ENCODE measurements at places on chromosomes 2 and 18. TPM values are rescaled to one million over a fixed set of nuclear protein-coding genes. Genes with fewer than 3 reads are reported as not detected.

DNA sequence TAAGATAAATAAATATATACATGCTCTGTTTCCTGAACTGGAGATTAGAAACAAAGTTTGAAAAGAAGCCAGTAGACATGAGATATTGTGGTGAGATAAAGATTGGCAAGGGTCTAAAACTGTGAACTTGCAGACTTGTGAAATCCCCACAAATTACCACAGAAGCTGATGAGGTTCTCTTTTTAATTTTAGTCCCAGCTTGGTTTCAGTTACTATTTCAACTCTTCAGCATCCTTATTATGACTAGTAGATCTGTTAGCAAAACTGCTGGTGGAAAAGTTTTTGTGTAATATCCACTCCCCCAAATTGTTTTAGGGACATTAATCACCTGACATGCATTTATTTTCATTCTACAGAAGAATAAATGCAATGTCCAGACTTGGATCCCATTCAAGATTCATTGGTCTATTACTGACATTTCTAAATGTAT, 20.8 kb downstream of the RASGRP3 start:
- DNase-seq: no peak

GRCh38 chr18:47280121-47280520, 28.7 kb upstream of the SKOR2 start:
- DNase-seq: no peak

- DNase-seq: no peak
Observed at GRCh38 chr18:68623342-68623741, 91.6 kb downstream of the TMX3 start.

DNA sequence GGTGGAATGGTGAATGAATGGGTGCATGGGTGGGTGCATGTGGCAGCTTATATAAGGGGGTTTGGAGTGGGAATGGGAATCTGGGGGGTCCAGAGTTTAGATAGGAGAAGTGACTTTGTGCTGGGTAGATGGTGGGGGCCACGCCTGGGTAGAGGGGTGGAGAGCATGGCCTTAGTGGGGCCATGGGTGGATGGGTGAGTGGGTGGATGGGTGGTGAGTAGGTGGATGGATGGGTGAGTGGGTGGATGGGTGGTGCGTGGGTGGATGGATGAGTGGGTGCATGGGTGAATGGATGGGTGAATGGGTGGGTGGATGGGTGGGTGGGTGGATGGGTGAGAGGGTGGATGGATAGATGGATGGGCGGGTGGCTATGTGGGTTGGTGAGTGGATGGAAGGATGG, 53.9 kb downstream of the MYO7B start:
- DNase-seq: no peak

DNA sequence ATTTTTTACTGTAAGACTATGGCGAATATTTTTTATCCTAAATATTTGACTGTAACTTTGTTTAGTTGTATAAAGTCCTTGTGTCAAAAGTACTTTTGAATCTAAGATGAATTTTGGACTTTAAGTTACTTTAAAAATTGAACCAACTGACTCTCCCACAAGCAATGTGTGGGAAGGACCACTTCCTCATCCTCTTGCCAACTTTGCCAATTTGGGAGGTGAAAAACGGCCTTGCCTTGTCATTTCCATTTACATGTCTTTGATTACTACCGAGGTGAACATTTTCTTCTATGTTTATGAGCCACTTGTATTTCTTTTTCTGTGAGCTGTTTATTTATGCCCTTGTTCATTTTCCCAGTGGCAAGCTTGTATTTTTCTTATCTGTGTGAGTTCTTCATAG, 12.8 kb upstream of the MSGN1 start:
- DNase-seq: no peak

GRCh38 chr2:48693066-48693465, 62.5 kb downstream of the LHCGR start:
- no peak for DNase-seq

CRACDL gene
- total RNA-seq: 4.0 TPM

WDR12 gene
- 64.4 TPM for total RNA-seq

LTBP1 gene
- 72.5 TPM for total RNA-seq

PAIP2B gene
- total RNA-seq: 78.1 TPM

Data from left ventricle myocardium superior (tissue), 1 donor.